Fibroblast of skin of left quadriceps (primary cell): ENCODE measurements at places on chromosomes 5 and 9.

DNA sequence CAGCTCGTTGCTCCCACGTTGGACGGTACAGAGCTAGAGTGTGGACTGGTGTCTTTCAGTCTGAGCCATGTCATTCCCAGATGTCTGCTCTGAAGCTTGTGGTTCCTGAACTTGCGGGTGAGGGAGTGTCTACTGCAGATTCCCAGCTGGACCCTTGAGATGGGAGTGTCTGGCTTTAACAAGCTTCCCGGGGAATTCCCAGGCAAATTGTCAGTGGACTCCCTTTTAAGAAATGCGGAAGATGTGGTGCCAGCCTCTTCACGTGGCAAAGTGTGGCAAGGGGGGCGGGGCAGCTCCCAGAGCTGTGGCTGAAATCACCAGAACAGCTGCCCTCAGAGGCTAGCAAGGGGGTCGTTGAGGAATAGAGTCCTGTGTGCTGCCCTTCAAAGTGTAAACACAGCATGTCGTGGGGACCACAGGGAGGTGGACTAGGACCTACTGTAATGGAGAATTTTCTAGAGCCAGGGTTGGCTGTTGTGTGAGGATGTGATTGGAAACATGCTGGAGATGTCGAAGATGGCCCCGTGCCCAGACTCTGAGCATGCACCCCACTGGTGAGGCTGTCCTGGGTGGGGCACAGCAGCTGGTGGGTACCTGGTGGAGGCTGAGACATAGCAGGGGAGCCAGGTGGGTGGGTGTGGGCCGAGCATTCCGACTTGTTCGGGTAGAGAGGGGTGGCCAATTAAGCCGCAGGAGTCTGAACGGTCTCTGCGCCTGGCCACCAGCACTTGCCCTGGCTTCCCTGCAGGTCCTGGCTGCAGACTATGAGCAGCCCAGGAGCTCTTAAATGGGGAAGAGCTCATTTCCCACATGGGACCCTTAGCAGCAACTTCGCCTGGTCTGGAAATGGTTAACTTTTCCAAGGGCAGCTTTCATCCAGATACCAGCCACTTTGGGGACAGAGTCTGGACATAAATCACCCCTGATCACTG, 37.4 kb downstream of the PRRX2 start:
- DNase-seq = peak; percentile 70

- DNase-seq = peak; percentile 74
These were observed 420.1 kb upstream of the PAPPA start for GRCh38 chr9:115733318-115734110.

GRCh38 chr9:124322618-124323432, 65.1 kb downstream of the NEK6 start:
- DNase-seq = no peak

GRCh38 chr9:128409978-128410377, 10.7 kb upstream of the CERCAM start:
- no peak for DNase-seq

DNA sequence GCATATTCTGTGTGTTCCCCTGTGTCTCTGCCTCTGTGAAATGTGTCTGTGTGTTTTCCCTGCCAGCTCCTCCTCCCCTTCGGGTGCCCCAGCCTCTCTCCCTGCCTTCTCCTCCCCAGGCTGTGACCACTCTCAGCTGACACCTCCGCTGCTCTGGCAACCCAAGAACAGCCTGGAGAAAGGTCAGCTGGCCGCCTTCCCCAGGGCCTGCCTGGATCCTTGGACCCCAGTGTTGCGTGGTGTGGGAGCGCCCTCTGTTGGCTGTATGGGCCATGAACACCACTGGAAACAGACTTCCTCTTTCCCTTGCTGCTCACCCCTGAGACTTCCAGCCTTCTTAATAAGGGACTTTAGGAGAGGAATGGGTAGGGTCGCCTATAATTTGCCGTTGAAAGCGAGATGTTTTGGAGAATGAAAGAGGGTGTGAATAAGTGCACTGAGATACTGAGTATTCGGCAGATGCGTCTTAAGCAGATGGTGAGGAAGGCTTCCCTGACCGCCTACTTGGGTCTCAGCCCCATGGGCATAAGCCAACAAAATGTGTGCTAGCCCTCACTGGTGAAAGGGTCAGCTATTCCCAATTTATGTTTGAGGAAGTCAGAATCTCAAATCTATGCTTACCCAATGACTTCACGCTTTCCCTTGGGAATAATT, 114.9 kb upstream of the TRIM32 start:
- peak; percentile 44 for DNase-seq

DNA sequence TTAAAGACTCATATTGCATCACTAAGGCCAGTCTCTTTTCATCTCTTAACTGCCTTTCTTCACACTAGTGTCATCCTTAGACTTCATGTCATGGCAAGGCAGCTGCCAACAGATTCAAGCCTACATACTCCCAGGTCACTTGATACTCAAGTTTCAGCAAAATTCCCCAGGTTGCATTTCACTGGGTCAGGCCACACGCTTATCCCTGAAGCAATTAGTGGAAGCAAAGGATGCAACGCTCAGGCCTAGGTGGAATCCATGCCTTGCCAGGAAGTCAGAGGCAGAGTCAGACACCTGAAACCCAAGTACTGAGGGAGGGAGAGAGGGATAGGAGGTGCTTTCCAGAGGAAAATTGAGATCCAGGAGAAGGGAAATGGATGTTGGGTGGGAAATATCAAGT, 28.9 kb downstream of the YIPF5 start:
- DNase-seq = no peak
